ENCODE measurements at places on chromosomes 7 and 10. TPM values are rescaled to one million over a fixed set of nuclear protein-coding genes. Genes with fewer than 3 reads are reported as not detected.

TLX1 gene
- not detected for total RNA-seq

CFTR gene
- total RNA-seq: not detected

PCGF6 gene
- 1.5 TPM for total RNA-seq

CLCN1 gene
- 0.30 TPM for total RNA-seq

DNA sequence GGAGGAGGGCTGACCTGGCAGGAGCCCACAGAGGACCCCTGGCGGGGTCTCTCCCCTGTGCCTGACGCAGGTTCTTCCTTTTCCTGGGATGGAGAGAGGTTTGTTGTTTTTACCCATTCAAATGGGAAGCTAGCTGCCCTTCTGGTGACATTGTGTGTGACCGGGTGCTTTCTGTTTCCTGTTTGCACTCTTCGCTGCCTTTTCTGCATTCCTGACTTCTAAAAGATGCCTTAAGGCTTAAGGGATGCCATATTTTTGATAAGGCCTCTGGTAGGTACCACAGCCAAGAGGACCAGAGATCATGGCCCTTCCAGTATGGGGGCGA, 20.3 kb downstream of the ZNF783 start:
- no peak for DNase-seq

DNA sequence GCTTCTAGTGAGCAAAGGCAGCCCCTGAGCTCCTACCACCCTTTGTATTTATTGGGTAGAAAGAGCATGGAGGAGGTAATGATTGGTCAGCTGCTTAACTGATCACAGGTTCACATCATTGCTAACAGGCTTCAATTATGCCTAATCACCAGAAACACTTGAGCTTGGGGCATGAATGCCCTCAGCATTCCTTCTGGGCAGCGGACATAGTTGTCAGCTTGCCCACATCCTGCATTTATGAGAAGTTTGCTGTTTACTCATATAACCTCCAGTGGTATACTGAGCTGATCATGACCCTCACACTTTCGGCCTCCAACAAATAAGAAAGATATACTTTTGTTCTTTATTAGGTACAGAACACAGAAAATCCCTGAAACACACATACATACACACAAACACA, 140.3 kb upstream of the ODAD2 start:
- DNase-seq: no peak

DNA sequence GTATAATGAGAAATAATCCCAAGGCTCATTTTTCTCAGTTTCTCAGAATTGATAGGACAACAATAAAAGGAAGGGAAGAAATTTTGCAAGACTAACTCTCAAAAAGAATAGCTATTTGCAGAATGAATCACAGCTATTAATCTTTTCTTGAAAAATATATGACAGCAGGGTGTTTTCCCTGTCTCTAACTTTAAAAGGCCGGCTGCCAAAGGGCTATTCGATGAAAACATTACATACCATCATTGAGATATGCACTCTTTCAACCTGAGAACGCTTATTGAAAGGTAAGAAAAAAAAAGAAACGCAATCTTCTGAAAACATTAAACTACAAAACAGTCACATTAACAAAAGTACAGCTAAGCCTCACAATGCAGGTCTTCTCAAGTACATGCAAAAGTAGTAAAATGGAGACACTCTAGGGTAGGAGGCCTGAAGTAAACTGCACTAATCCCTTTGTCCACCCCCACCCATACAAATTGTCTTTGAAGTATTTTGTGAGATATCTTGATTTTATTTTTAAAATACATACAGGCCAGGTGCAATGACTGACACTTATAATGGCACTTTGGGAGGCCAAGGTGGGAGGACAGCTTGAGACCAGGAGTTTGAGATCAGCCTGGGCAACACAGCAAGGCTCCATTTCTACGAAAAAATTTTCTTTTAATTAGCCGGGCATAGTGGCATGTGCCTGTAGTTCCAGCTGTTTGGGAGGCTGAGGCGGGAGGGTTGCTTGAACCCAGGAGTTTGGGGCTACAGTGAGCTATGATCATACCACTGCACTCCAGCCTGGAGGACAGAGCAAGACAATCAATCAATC, 83.0 kb downstream of the PARD3 start:
- DNase-seq: no peak

DNA sequence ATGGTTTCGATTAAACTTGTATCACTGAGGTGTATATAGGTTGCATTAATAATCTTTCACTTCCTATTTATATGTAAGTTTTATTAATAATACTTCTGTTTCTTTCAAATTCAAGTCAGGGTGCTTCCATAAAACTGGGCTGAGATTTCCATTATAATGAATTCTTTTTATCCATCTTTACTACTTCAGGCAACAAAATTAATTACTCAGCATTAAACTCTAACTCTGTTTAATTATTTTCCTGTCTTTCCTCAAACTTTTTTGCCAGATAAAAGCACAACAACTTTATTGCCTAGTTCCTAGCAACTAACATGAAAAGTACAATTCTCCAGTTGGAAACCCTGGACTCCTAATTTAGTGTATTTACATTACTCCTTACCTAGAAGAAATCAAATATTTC, 3.0 kb upstream of the MINDY3 start:
- no peak for DNase-seq

Measured in uterus (tissue), 4 donors.